ENCODE measurements at places on chromosomes 6 and 20. TPM values are rescaled to one million over a fixed set of nuclear protein-coding genes. Genes with fewer than 3 reads are reported as not detected.

QKI gene
- 186 TPM for total RNA-seq

SERPINB1 gene
- 91.5 TPM for total RNA-seq

SAMD5 gene
- total RNA-seq = 3.1 TPM

MCHR2 gene
- not detected for total RNA-seq

CPXM1 gene
- 0.23 TPM for total RNA-seq

GRCh38 chr20:57342829-57343228 lies 8.2 kb upstream of the RAE1 start:
- DNase-seq = no peak

DNA sequence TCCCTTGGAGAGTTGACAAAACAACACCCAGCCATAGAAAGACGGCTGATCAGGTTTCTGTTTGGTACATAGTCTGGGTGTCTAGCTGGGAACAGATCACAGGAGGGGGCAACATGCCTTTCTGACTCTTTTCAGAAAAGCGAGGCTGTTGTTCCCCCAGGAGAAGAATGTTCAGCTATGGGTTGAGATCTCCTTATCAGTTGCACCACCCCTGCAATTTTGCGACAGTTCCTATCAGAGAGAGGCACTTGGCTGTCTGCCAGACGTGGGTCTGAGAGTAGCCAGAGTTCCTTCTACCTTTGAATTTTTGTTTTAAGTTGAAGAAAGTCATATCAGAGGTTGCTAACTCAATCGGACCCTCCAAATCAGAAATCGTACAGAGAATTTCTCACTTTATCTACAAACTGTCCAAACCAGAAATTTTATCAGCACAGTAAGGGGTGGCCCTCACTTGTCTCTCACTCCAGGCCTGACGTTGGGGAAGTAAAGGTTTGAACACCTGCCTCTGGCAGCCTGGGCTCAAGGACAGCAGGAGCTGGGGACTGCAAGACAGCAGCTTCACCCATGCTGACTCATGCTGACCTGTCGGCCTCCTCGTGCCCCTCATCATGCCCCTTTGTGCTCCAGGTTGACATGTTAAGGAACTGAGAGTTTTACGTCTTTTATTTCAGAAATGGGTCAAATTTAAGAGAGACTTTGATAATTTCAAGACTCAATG lies 42.3 kb downstream of the TMC2 start:
- no peak for DNase-seq

GRCh38 chr20:21141825-21142224 lies 15.9 kb downstream of the KIZ start:
- no peak for DNase-seq

GRCh38 chr6:54019860-54020259 lies 91.4 kb upstream of the MLIP start:
- DNase-seq = no peak

GRCh38 chr20:38248133-38248532 lies 12.4 kb downstream of the KIAA1755 start:
- DNase-seq = no peak

DNA sequence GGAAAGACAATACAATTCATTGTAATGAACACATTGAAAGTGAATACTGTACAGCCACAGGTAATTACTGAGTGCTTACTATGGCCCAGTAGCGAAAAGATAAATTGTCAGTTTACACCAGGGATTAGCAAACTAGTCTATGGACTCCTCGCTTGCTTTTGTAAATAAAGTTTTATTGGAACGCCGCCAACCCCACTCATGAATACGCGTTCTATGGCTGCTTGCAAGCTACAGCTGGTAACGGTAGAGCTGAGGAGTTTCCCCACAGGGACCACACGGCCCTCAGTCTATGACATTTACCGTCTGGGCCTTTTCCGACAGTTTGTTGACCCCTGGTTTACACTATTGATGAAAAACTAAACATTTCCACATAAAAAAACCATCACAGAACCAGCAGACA lies 24.2 kb downstream of the LAMA5 start:
- DNase-seq = no peak

DNA sequence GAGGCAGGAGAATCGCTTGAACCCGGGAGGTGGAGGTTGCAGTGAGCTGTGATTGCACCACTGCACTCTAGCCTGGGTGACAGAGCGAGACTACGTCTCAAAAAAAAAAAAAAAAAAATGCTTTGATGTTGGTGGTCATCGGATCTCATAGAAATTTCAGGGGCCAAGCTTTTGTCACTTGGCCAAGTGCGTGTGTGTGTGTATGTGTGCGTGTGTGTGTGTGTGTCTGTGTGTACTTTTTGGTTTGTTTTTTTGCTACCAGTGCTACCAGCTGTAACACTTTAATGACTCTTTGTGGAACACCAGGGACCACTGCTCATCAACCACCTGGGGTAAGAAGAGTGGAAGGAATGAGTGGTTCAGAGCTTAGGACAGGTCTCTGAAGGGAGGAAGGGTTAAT lies 49.7 kb downstream of the TRAF3IP2 start:
- DNase-seq = no peak

- DNase-seq = no peak
These were observed 107.8 kb downstream of the ZFP64 start for GRCh38 chr20:52083627-52084232.

DNA sequence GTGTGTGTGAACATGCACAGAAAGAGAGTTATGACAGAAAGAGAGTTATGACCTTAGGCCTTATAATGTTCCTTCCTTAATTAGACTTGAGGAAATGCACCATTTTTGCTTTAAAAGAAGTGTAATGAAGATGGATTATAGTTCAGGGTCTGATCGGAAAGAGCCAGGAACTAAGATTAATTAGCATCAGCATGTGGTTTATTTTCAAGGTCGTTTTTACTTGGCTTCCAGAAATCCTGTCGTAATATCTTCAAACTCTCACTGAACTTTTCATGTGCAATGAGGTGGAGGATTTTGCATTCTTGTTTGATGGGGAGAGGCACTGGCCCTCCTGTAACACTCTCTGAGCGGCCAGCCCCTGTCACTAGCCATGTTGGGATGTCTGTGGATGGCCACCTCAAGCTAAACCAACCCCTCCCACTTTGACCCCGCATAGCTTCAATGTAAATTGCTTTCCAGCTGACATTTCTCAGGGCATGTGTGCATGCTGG lies 116.8 kb downstream of the CDC5L start:
- DNase-seq = no peak

GRCh38 chr6:16227048-16227562 lies 11.3 kb upstream of the GMPR start:
- DNase-seq = no peak

DNA sequence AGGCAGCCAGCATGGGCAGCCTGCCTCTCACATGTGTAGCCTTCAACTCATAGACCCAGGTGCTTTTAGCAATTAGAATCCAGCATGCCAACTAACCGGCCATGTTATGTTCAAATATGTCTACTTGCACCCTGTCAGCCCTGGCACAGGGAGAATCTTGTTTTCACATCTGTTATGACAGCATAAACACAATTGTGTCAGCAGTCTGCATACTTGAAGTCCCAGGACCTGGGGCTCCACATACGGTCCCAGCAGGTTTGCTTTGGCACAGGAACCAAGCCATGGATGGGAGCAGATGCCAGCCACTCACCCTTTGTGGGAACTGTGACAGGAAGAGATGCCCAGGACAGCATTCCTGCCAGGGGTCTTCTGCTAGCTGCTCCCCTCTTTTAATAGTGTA lies 67.2 kb upstream of the SYNDIG1 start:
- DNase-seq = no peak

- no peak for DNase-seq
These were observed 79.2 kb upstream of the BACH2 start for GRCh38 chr6:90375681-90376439.

DNA sequence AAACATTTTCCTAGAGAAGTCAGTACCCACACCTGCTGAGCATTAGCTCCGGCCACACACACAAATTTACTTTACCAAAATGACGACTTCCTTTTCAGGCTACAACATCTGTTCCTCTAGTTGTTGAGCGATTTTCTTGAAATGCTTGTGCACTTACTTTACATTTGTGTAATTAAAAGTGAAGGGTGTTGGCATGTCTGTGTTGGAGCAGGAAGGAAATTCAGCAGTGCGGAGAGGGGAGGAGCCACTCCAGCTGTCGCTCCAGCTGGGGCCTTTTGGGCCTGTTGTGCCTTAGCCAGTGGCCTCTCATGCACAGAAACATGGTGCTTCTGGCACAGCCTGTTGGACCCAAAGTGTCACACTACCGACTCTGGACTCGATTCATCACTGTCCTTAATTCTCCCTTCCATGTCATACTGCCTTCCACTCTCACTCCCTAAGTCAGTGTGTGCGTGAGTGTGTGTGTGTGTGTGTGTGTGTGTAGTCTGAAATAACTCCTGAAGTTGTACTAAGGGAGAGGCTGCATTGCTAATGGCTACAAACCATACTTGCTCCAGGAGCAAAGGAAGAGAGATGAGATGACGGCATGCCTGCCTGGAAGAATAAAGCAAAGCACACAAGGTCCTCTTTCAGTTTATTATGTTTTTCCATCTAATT lies 191.8 kb upstream of the ARG1 start:
- DNase-seq = no peak

DNA sequence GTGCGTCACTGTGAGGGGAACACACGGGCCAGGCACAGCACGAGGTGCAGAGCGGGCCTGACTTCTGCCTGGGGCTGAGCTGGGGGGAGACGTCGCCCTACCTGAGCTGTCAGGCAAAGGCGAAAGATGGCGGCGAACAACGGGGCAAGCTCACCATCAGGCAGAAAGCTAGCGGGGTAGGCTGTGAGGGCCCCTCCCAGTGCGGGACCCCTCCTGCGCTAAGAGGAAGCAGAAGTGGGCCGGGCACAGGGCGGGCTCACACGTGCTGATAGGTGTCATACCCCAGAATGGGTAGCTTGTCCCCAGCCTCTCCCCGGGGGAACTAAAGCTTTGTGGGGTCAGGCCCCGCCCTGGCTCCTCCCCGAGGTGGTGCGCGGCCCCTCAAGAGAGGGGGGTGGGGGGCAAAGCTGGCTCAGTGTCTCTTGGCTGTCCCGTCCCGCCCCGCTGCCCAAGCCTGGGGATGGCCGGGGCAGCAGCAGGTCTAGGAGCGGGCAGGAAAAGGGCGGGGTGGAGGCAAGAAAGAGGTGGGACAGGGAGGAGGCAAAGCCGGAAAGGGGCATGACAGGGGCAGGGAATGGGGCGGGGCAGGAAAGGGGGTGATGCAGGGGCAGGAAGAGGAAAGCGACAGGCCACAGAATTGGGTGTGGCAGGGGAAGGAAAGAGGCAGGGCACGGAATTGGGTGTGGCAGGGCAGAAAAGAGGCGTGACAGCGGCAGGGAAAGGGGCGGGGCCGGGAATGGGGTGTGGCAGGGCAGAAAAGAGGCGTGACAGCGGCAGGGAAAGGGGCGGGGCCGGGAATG lies 14.7 kb downstream of the UCKL1 start:
- DNase-seq = peak; percentile 93

- DNase-seq = no peak
These were observed 51.0 kb downstream of the FAM184A start for GRCh38 chr6:119027465-119027864.

DNA sequence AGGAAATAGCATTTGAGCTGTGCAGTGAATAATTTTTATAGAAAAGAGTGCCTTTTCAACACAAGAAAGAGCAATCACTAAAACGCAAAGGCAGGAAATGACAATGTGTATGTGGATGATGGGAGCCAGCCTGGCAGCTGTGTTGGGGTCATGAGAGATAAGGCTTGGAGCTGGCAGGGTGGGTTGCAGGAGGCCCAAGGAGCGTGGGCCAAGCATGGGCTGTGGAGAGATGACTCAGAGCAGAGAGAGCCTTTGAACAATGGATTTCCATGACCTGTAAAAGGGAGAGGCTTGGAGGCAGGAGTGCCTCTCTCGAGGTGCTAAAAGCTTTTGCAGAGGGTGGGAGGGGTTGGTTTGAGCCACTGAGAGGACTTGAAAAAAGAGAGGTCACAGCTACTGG lies 6.6 kb upstream of the TBC1D7 start:
- no peak for DNase-seq

DNA sequence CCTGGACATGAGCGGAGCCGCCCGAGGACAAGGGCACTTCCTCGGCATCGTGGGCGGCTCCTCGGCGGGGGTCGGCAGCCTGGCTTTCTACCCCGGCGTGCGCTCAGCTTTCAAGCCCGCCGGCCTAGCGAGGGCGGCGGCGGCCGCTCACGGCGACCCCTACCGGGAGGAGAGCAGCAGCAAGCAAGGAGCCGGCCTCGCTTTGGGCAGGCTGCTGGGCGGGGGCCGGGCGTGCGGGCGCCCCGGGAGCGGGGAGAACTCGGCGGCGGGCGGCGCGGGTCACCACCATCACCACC lies 6.7 kb downstream of the PRDM13 start:
- peak; percentile 88 for DNase-seq

DNA sequence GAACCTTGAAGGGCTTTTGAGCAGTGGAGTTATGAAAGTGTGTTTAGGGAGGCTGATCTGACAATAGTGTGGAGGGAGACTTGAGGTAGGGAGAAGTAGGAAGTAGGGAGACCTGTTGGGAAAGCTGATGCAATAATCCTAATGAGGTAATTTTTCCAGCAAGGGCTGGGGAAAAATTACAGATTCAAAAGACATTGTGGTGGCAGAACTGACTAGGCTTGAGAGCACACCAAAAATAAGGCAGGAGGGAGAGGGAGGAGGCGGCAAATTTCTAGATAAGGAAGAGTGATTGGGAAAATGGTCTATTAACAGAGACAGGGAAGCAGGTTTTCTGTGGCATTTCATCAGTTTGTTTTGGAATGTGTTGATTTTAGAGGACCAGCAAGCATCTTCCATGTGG lies 5.5 kb downstream of the PRRT1 start:
- DNase-seq = no peak

DNA sequence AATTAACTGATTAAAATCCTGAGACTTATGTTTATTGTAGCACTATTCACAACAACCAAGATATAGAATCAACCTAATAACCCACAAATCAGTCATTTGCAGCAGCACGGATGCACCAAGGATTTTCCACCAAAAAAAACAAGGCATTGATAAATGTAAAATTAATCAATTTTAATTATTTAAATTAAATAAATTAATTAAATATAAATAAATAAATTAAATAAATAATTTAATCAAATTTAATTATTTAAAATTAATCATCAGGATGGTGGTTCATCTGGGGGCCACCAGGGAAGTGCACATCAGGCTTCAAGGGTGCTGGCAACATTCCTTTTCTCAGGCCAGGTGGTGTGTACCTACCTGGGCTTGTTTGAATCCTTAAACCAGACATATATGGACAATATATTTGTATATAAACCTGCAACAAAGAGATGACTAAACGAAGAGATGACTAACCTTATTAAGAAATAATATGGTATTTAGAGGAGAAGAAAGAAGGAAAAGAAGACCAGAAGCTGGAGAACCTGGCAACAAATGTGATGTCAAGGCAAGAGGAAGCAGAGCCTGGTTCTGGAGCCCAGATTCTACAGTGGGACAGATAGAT lies 89.2 kb downstream of the CD164 start:
- DNase-seq = no peak

DNA sequence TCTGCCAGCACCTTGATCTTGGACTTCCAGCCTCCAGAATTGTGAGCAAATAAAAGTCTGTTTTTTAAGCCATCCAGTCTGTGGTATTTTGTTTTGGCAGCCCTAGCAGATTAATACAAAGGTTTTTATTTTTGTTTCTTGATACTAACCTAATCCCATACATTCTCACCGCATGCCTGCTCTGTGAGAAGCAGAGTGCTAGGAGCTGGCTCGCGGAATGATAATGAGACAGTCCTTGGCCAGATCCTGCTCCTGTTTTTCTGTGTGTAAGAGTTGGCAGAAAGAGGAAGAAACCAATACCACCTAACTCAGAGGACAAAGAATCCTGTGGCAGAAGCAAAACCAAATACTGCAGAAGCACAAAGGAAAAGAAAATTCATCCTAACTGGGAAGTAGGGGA lies 82.6 kb downstream of the KIF16B start:
- no peak for DNase-seq

- DNase-seq = no peak
These were observed 32.4 kb downstream of the TAF11 start for GRCh38 chr6:34855463-34855862.

All from spleen (tissue), 13 donors.